ENCODE measurements at places on chromosomes 5 and 9. TPM values are rescaled to one million over a fixed set of nuclear protein-coding genes. Genes with fewer than 3 reads are reported as not detected.
A peak's percentile ranks its signal among the peaks of the same experiment; 100 is the strongest.

DNA sequence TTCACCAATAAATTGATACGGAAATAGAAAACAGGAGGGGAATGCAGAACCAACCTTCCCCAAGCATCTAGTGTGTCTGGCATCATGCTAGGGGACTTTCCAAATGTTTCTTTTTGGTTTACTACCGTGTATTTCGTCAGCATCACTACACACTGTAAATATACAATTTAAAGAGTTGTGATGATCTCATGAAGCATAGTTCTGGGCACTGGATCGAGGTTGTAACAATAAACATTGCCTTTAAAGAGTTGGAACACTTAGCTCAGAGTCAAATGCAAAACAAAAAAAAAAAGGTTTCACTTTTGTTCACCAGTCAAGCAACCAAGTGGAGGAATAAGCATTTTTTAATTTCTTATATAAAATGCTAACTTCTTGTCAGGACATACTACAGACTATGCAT is 2.9 kb upstream of the SCAI start:
- no peak for DNase-seq

DNA sequence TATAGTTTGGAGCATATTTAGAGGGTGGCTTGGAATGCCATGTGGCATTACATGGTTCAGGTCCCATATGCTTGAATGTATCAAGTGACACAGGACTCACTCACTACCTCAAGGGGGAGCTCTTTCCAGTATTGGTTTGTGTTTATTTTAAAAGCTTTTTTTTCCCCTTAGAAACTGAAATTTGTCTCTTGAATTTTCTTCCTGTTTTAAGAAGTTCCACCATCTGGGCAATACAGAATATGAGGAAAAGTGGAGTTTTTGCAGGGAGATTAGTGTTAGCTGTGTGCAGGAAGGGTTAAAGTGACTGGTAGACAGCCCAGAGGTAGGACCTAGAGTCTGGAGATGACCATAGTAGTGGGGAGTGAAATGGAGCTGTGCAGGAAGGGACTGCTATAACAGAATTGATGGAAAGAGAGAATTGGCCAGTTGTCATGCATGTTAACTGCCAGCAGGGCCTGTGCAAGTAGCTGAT is 36.6 kb downstream of the CTNNA1 start:
- DNase-seq = no peak

PCDHB2 gene
- total RNA-seq = 118 TPM

- DNase-seq = no peak
Observed at GRCh38 chr5:124310453-124310852, 436.0 kb downstream of the ZNF608 start.

GRCh38 chr5:55356896-55357295 is 49.1 kb downstream of the MTREX start:
- no peak for DNase-seq

DNA sequence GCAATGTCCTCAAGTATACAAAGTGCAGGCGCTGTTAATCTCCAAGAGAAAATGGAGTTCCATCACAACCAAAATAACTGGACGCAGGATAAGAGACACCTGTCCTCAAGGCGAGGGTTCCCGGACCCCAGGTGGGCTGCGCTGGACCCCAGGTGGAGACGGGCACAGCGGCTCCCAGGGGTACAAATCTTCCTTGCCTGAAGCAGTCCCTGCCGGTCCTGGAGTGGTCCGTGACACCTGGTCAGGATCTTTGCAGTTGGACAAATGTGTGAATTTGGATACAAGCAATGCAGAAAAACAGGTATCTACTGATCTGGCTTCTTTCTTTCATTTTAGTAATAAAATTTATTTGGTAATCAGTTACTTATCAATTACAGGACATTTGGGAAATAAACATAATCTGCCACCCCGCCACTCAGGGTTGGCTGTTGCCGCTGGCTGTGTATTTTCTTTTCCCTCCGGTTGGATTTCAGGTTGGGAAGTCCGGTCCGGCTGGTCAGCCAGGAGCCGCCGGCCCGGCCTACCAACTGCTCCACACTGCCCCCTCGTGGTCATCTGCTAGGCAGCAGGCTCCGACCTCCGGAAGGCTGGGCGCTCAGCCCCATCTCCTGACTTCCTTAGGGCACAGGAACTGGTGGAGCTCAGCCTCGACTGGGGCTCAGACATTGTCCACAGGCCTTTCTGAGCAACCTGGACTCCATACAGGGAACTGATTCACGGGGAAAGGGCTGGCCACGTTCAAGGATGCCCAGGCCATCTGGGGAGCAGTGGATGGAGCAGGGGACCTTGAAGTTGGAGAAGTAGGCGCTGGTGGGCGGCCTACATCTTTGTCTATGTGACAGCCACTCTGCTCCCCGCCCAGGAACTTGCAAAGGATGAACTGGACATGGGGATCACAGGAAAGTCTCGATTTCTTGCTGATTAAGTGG is 43.4 kb downstream of the NXNL2 start:
- DNase-seq = peak; percentile 77
